EL (cell line): ENCODE measurements at places on chromosomes 16 and 17.

DNA sequence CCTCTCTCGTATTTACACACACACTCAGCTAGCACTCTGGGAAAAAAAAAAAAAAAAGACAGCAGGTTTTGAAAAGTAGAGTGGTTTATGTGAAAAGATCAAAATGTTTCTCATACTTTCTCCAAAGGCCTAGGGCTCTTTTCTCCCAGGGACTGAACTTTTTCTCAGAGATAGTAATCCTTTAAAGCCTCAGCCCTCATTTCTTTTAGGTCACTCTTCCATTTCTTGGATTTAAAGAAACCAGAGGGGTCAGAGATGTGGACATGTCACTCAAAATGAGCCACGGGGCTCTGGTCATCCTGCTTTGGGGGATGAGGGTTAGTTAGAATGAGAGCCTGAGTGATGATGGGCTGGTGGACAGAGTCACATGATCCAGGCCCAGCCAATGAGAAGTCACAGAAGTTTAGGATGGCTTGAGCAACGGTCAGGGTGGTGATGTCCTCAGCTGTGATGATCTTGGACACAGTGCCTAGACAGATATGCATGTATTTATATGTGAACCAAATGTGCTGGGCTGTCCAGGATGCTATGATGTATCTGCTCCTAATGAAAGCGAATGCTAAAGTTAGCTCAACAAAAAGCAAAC is 33.7 kb upstream of the AXIN2 start:
- DNase-seq = peak; percentile 31

GRCh38 chr17:82907797-82908542 is 68.1 kb upstream of the ZNF750 start:
- DNase-seq = no peak

GRCh38 chr16:31201582-31202413 is 762 bp downstream of the PYCARD start:
- no peak for DNase-seq

DNA sequence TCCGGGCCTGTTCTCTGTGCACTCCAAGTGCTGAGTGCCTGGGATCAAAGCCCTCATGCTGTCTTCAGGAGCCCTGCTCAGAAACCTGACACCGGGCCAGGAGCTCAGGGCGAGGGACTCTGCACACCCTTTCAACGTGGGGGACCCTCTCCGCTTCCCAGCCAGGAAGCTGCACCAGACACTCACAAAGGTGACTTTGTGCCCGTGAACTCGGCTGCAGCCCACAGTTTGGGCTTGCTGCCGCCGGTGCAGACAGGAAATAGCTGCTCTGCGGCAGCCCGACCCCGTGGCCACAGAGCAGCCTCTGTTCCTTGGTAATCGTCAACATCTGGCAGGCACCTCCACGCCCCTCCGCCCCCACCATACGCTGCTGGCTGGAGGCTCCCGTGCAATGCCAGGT is 93.4 kb upstream of the METRNL start:
- no peak for DNase-seq

- no peak for DNase-seq
Measured at GRCh38 chr16:28931801-28932225, at the start of gene CD19. Gene CD19 (plus strand): TSS chr16:28931971. CDS start chr16:28932001, 30 bp downstream.

DNA sequence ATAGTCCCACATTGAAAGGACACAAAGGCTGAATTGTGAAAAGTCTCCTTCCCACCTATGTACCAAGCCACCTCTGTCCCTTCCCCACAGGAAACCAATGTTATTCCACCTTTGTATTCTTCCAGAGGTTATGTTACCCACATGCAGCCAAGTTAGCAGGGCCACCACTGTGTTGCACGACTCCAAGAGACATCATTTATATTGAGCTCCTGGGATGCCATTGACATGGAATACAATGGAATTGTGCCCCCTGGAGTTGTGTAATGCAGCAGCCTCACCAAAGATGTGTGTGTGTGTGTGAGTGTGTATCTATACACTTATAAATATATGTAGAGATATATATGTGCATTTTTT is 21.6 kb upstream of the MSI2 start:
- DNase-seq = no peak

- no peak for DNase-seq
Measured at GRCh38 chr16:17939723-17940122, 396.8 kb downstream of the NPIPA8 start.

GRCh38 chr17:57125866-57126265 is 40.8 kb downstream of the AKAP1 start:
- no peak for DNase-seq

- no peak for DNase-seq
Measured at GRCh38 chr16:51429041-51429440, 278.0 kb upstream of the SALL1 start.

GRCh38 chr16:583815-584591 is 5.9 kb upstream of the RAB40C start:
- DNase-seq = no peak

DNA sequence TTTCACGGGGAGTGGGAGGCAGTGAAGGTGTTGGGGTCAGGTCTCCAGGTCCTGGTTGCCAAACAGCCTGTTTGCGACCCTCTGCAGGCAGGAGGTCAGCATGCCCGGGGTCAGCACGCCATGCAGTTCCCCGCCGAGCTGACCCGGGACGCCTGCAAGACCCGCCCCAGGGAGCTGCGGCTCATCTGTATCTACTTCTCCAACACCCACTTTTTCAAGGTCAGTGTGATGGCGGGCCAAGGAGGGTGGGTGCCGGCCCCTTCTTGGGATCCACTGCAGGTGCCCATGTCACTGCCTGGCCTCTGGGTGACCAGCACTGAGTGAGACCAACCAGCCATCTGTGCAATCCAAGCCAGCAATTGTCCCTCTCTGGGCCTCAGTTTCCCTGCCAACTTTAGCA is 21.3 kb downstream of the ADGRG5 start:
- DNase-seq = no peak

DNA sequence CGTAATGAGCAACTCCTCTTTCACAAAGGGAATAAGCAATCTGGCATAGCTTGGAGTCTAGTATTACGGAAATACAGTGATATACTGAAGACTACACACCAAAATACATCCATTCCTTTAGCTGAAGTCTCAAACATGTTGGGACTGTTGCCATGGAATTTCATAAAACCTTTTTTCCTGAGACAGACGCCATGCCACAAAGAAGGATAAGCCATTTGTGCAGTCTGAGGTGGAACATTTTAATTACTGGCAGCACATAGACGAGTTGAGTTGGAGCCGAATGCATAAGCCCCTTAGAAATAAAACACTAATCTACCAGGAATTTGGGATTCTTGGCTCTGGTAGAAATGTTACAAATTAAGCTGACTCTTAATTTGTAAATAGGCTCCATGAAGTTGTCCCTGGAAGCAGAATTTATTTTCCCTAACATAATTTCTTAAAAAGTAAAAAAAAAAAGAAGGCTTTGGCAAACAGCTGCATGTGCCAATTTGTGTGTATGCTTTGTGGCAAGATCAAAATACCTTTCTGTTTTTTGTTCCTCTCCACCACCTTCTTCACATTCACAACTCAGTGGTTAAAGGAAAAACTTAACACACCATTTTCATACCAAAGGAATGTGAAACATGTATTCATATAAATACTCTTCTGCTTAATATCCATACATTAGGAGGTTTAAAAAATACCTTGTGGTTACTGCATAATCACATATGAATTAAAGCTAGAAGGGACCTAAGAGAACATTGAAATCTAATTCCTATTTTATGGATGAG is 25.5 kb downstream of the GRB7 start:
- peak; percentile 58 for DNase-seq

DNA sequence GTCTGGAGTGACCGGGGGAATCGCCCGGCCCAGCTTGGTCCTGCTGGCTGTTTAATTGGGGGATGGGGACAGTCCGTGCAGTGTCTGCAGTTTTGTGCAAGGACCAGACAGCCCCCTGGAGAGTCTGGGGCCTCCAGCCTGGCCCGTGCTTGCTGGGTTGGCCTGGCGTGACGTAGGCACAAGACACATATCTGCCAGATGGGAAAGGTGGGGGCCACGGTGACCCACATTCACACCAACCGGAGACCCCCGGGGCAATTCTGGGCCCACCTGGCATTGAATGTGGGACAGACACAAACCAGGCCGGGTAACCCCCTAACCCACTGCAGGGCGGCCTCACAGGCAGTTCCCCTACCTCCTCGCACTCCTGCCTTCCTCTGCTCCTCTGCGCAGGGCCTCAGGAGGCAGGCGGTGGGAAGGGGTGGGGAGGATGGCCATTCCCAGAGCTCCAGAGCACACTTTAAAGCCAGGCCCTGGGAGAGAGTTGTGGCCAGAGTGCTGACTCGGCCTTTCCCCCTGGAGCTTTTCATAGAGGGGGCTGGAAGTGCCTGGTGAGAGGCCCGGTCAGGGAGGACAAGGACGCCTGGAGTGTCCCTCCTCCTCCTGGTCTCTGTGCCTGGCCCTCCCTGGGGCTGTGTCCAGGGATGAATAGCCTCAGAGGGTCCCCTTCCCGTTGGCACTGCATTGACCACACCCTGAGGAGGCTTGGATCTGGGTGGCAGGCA is 1.5 kb downstream of the MRC2 start:
- peak; percentile 53 for DNase-seq

- no peak for DNase-seq
Measured at GRCh38 chr17:39794249-39794970, 56.7 kb downstream of the GRB7 start.

- DNase-seq = peak; percentile 40
Measured at GRCh38 chr16:27315333-27316037, 1.7 kb downstream of the IL4R start.
